Astrocyte of the cerebellum (primary cell): ENCODE measurements at places on chromosomes 12 and 14.
A peak's percentile ranks its signal among the peaks of the same experiment; 100 is the strongest.

DNA sequence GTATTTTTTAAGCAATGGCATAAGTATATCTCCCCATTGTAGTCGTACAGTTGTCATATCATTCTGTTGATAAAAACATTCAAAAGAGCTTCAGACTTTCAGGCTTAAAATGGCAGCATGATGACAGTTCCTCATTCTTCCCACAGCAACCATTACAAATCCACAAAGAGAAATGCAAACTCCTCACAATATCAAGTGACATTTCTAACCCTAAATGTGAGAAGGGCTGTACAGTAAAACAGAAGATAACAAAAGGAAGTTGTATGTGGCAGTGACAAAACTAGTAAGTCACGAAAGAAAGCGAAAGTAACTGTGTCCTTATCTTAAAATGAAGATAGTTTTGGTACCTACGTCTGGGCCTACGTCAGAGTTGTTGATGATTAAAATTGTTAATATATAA, 46.7 kb downstream of the GXYLT1 start:
- no peak for DNase-seq

- DNase-seq = peak; percentile 72
Measured at GRCh38 chr14:64573109-64573508, 23.3 kb downstream of the PPP1R36 start.

GRCh38 chr12:54257332-54257731, 22.6 kb downstream of the CBX5 start:
- no peak for DNase-seq

DNA sequence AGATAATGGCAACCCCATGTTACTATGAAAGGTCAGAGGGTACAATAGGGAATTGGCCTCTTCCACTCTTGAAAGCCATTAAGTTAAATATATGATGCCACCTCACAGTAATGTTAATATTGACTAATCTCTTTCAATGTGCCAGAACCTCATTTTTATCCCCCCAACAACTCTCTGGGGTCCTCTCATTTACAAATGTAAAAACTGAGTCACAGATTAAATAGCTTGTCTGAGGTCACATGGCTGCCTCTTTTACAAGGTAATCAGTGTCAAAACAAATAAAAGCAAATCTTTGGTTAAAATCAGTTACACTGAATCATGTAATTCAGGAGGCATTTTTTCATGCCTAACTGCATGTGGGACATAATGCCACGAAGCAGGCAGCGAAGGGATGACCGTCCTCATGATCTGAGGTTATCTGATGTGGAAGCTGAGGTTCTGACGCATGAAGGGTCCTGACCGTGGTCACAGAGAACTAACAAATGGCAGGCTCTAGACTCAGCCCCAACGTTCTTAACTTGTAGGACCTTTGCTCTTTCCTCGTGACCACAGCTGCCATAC, 78.5 kb downstream of the PTPN21 start:
- DNase-seq = no peak

GRCh38 chr12:45426294-45426693, 210.4 kb downstream of the ANO6 start:
- DNase-seq = no peak

DNA sequence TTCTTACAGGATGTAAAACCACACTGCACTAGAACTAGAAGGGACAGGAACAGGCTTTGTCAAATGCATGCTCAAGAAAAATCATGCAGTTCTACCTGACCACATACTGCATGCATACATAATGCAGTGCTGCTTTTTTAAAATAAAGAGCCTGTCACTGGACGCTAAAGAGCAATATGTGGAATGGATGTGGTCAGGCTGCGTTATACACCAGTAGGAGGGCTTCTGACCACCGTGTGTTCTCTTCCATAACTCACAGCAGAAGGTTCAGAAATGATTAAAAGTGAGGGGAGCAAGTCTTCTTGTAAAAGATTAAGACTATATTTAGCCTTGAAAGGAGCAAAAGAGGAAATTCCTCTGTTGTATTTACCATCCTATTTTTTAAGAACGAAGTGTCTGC, 392.0 kb downstream of the EMP1 start:
- no peak for DNase-seq

DNA sequence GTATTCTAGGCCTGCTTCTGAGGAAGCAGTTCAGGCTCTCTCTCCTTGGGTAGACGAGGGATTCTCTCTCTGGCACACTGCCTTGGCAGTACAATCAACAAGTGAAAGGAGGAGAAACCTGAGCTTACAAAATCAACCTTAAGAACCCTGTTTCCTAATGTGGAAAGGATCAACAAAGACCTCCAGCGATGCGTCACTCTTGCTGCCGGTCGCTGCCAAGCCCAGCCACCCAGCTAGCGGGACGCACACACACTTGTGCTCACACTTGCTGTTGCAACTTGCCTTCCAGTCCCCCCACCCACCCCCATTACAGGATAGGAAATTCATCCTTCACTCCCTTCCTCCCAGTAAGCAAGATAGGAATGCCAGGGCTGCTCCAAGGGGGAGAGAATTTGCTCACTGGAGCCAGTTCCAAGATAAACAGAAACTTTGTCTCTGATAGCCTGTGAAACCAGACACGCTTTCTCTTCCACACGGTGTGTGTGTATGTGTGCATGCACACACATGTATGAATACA, 144.3 kb downstream of the BCL11B start:
- peak; percentile 39 for DNase-seq

- DNase-seq = no peak
Measured at GRCh38 chr14:37375566-37375965, 177.8 kb downstream of the MIPOL1 start.

DNA sequence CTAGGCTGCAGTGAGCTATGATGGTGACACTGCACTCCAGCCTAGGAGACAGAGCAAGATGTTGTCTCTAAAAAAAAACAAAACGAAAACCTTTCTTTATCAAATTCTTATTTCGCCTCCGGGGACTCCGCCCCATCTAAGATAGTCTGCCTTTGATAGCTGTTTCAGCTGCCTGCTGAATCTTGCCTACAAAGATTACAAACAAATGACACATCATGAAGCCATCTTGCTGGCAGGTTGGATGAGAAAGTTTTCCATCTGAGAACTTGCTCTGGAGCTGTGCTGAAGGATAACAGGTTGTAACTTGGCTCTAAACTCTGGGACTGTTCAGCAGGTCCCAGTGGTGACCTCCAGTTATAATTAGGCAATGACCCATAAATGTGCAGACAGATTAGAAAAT, 41.8 kb upstream of the AEBP2 start:
- DNase-seq = no peak

DNA sequence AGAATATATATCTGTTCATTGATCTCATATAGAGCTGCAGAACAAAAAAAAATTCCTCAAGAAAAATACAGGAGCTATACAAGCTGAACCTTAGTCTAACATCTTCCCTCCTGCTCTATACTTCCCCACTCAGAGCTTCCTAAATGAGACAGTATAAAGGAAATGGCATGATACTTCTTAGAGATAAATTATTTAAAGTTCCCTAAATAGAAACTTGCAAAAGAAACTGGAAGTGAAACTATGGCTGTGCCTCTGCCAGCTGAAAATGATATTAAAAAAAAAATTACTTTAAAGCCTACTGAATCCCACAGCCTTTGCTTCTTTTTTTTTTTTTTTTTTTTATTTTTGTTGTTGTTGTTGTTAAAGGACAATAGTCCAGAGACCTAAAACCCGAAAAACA, 11.6 kb upstream of the NEK9 start:
- DNase-seq = no peak

DNA sequence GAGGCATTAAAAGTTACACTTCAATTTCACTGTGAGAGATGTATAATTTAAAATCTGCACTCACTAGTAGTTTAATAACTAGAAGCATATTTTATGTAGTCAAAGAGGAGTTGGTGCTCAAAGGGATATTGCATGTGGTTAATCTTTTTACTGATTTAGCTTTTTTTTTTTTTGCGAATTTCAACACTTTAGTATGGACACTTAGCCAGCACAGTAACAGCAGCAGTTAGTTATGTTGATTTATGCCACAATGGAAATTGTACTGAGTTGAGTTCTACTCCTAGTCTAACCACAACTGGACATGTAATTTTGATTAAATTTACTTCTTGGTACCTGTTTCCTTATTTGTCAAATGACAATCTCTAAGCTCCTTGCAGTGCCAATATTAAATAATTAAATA, 104.2 kb downstream of the RERG start:
- no peak for DNase-seq

GRCh38 chr12:4518106-4518728, 20.5 kb upstream of the RAD51AP1 start:
- peak; percentile 93 for DNase-seq

DNA sequence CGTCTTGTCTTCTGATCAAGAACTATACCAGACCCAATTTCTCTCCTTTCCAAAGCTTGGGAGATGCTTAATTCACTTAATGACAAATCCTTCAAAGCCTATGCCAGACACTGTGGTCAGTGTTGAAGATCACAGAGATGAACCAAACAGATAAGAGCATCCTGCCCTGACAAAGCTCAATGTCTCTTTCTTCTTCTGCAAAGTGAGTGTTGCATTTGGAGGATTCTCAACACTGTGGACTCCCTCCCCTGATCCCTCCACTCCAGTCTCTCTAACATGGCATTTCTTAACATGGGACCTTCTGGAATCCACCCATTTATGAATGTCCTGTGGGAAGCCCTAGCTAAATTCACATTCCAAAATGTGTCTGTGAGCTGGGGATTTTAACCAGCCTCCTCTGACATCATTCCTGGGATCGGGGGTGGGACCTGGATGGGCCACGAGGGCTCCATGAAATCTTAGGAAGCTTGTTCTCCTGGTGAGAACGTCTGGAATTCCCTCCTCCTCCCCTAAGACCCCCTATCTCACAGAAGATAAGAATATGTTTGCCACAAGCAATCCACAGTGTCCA, 20.3 kb downstream of the SYNE3 start:
- no peak for DNase-seq

GRCh38 chr12:2057041-2057794, 4.4 kb downstream of the CACNA1C start:
- DNase-seq = peak; percentile 37

GRCh38 chr14:53174918-53175317, 21.8 kb upstream of the DDHD1 start:
- DNase-seq = no peak

DNA sequence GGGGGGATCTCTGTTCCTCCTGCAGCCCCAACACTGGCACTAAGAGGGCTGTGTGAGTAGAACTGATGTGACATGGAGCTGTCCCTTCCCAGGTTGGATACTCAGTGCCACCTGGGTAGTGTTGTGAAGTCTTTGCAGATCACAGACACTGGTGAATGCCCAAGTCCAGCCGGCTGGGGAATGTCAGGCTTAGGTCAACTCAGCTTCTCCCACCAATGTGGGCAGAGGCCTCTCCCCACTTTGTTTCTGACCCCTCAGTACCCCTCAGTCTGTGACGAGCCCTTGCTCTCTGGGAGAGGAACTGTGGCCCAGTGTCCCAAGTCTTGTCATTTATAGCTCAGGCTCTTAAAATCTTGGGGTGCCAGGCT, 11.3 kb downstream of the SLC25A29 start:
- DNase-seq = no peak

DNA sequence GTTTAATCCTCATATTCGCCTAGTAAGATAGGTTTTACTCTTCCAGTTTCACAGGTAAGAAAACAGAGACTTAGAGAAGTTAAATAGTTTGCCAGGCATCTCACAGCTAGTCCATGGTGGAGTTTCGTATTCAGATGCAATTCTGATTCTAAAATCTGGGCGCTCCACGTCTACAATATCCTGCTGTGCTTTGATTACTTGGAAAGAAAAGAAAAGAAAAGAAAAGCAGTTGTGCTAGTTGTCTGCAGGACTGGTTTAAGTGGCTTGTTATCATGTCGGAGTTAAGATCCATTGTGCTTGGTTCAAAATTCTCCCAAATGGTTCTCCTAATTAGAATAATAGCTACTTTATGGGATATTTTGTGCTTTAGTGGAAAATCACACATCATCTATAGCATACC, 18.6 kb downstream of the AKAP3 start:
- no peak for DNase-seq

- DNase-seq = no peak
Measured at GRCh38 chr12:69481133-69481532, 10.9 kb downstream of the FRS2 start.

DNA sequence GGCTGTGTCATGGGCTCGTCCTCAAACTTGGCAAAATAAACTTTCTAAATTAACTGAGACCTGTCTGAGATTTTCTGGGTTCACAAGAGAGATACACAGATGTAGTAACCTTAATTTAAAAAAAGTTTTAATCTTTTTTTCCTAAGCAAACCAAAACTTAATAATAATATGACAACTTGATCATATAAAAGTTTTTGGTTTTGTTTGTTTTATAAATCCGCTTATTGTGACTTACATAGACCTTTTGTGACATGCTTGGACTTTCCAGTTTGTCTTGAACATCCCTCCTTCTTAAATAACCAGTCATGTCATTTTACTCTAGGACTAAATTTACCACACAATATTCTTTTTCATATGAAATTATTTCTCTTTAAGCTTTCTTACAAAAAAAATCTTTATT, 8.5 kb downstream of the RDH12 start:
- DNase-seq = no peak

- no peak for DNase-seq
Measured at GRCh38 chr12:46379352-46379751, 6.8 kb upstream of the SLC38A2 start.

DNA sequence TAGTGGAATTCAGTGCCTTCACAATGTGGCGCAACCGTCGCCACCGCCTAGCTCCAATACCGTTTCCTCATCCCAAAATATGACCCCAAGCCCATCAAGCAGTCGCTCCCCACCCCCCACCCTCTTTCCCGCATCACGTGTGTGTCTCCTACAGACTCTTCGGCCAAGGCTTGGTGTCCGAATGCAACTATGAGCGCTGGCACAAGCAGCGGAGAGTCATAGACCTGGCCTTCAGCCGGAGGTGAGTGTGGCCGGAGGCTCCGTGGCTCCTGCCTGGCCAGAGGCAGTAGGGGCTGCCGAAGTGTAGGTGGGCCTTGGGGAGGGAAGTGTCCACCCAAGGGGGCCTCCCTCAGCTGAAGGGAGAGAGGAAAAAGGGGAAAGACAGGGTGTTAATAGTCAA, 15.8 kb downstream of the CYP46A1 start:
- DNase-seq = no peak

- no peak for DNase-seq
Measured at GRCh38 chr14:98896449-98896848, 375.5 kb downstream of the BCL11B start.

DNA sequence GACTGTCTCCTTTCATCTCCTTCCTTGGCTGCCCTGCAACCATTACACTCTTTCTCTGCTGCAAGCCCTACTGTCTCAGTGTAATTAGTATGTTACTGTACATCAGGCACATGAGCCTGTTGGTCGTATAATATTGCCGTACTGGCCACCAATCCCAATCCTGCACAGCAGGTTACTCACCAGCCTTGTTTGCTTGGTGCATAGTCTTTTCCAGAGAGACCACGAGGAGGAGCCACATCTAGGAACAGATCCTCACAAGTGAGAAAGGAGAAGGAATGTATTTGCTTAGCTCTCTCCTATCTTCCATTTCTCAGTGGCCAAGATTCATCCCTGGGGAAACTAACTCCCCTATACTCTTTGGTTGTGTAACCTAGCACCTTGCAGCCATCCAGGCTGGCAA, 33.0 kb upstream of the BICDL1 start:
- no peak for DNase-seq
